Cerebellum (tissue), 4 donors: ENCODE measurements at places on chromosomes 4 and X. TPM values are rescaled to one million over a fixed set of nuclear protein-coding genes. Genes with fewer than 3 reads are reported as not detected.

DNA sequence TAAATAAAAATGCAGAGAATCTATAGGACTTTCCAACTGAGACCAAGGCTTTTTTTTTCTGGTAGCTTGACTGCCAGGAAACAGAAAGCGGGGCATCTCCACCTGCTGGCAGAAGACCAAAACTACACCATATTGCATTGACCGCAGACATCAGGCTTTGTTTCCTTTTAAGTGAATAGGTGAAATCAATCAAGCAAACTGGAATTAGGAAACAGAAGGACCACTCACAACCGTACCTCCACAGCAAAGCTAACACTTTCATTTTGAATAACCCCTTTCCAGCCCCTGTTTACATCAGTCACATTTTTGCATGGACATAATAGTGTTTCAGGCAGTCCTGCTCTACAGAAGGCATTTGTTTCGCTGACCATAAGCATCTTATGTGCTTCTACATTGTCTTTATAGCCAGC, 218.2 kb downstream of the IDS start:
- DNase-seq: peak; percentile 33

DNA sequence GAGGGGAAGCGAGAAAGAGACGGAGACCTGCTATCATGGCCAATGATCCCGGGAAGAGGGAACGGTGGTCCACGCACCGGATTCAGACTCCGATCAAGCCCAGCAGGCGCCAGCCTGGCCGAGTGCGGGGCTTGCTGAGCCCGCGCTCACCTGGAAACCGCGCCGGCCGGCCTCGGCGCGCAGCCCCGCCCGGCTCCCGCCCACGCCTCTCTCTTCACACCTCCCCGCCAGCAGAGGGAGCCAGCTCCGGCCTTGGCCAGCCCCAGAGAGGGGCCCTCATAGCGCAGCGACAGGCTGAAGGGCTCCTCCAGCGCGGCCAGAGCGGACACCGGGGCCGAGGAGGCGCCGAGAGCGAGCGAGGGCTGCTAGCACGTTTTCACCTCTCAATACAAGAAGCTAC, 36.8 kb upstream of the SPANXN2 start:
- DNase-seq: no peak

The ZAR1 gene
- total RNA-seq: 0.27 TPM

The AGTR2 gene
- not detected for total RNA-seq

DNA sequence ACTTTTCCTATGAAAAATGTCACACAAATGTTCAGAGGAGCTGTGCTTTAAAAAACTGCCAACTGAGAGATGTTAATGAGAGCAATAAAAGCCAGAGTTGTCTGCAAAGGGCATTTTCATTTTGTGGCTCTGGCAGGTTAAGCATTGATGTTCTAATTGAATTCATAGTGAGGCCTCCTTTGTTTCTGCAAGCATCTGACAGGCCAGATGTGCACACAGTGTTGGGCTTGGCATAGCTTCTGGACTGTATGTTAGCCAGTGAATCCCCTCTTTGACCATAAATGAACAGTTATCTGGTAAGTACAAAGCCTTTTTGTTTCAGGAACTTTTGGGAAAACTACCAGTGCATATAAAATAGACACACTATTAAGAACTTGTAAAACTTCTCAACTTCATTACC, 81.9 kb downstream of the JADE3 start:
- no peak for DNase-seq

DNA sequence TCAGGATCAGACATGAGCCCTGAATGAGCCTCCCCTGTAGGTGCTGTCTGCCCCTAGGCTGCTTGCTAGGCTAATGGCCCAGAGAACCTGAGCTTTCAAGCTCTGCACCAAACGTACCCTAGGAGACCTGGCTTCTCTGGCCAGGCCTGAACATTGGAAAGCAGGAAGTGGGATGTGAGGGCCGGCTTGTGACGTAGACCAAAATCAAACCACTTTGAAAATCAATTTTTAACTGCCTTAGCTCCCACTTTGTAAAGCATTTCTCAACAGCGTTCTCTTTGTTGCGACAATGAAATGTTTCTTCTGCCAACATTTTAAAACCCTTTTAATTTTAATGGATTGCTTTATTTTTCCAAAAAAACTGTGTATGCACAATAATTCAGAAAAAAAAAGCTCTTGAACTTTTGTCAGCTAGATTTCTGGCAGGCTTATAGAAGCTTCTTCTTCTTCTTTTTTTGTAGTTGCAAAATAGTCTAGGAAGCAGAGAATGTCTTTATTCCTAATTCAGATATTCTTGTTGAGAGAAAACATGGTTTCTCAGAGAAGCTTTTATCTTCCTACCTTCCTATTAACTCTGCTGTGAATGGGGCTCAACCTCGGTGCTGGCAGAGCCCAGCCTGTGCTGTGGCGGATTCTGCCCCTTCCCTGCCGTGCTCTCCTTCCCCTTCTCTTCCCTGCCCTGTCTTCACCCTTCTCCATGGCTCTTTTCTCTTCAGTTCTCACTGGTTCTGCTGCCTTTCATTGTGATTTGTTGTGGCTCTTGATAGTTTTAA, 145.2 kb upstream of the SFRP2 start:
- no peak for DNase-seq
